Lower leg skin (tissue), 4 donors: ENCODE measurements at places on chromosomes 1 and 21.

GRCh38 chr1:108114033-108114599 is 86.0 kb downstream of the SLC25A24 start:
- no peak for DNase-seq

DNA sequence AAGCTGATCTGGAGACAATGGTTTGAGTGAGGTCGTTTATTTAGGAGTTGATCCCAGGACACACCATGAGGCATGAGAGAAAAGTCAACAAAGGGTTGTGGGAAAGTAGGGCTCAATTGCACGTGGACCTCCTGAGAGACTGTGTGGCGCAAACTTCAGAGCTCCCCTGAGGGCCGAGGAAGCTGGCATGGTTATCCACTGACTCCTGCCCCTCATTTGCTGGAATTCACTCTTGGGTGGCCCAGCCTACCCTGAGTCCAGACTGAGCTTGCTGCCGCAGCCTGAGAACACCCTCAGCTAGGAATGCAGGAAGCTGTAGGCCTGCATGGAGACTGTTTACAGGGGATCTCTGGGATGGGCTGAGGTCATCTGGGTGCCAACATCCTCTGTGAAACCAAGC is 301.0 kb downstream of the RWDD3 start:
- DNase-seq = no peak

DNA sequence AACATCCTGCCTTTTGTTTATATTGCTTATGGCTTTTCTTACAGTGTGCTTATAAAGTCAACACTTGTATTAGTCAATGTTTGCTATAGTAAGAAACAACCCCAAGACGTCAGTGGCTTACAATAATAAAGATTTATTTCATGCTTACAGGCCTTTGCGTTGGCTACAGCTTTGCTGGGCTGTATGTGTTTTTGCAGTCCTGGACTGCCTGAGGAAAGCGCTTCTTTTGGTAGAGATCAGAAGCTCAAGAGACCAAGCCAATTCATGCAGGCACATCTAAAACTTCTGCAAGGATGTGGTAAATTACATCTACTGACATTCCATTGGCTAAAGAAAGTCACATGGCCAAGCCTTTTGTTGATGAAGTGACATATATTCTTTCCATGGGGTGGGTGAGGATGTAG is 17.5 kb upstream of the PRKAA2 start:
- DNase-seq = no peak

GRCh38 chr1:58839147-58839795 is 55.4 kb upstream of the JUN start:
- DNase-seq = no peak

GRCh38 chr1:56948403-56949023 is 17.3 kb downstream of the C8B start:
- DNase-seq = no peak

DNA sequence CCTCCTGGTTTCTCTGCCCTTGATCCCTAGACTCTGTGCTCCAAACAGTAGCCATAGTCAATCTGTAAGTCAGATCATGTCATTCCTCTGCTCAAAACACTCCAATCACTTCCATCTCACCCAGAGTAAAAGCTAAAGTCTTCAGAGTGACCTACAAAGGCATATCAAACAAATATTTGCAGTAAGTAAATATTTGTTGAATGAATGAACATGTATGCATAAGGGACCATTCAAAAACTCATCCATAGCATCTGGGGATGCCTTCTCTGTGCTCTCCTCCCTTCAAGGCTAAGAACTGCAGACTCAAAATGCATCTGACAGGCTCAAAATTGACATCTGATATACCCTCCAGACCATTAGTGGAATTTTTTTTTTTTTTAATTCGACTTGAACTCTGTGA is 18.1 kb upstream of the AK5 start:
- no peak for DNase-seq

DNA sequence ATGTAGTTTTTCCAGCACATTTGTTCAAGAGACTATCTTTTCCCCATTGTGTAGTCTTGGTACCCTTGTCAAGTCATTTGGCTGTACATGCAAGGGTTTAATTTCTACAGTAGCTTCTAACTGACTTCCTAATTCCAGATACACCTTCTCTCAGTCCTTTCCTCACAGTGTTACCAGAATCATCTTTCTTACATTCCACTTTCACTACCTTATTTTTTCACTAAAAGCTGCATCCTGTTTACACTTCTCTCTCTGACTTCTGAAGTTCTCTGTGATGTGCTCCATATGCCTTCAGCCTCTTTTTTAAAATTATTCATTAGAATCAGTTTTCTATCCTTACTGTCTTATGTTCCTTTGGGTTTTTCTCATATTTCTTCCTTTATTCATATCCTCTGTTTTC is 57.1 kb upstream of the RWDD3 start:
- DNase-seq = no peak

DNA sequence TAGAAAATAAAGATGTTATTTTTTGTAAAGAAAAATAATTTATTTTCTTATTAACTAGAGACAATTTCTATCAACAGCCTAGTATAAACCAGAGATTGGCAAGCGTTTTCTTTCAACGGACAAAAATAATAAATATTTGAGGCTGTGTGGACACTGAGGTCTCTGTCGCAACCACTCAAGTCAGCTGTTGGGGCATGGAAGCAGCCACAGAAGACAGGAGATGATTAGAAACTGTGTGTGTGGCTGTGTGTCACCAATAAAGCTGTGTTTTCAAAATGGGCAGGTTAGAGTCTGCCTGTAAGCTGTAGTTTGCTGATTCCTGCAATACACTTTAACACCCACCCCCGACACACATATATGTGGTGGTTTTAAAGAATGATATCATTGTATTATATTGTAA is 200.6 kb upstream of the HMCN1 start:
- no peak for DNase-seq

DNA sequence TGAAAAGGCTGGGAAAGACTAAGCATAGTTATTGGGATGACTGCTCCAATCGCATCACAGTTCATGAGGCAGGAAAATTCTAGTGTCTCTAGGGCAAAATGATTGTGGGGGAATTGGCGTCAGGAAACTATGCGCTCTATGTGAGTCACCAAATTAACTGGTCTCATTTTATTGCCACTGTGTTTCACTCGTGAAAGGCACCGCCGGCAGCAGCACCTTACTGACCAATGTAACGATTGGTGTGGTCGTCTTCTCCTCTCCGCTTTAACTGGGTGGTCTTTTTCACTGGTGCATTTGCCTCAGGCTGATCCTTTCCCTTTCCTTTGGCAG is 83.5 kb downstream of the SPAG17 start:
- DNase-seq = no peak

DNA sequence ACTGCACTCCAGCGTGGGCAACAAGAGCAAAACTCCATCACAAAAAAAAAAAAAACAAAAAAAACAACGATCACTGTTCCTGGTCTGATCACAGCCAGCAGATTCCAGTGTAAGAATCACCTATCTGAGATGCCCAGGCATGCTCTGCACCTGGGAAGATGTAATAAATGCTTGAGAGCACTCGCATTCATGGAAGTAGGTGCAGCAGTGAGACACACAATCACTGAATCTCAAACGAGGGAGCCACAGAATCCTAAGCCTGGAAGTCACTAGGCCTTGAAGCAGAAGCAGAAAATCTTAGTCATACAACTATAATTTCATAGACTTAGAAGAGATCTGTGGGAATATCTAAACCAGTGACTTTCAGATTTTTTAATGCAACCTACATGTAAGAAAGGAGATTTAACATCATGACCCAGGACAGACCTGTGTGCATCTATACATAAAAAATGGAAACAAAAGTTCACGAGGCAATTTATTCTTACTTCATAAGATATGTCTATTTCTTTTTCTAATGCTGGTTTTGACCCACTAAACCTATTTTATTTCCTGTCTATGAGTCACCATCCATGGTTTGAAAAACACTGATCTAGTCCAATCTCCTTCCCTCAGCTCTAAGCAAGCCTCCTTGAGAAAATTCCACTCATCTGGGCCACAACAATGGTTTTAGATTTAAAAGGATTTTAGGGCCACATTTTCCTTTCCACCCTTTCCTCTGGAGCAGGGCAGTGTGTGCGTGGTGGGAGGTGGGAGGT is 30.4 kb downstream of the RIMS3 start:
- DNase-seq = no peak

GRCh38 chr1:194277927-194278326 is 1091.5 kb upstream of the B3GALT2 start:
- DNase-seq = no peak

- DNase-seq = no peak
These were observed 29.1 kb upstream of the F13B start for GRCh38 chr1:197096137-197096536.

- peak; percentile 98 for DNase-seq
These were observed 40.1 kb downstream of the ELK4 start for GRCh38 chr1:205591522-205592351.

- DNase-seq = no peak
These were observed 278.6 kb upstream of the LYPLAL1 start for GRCh38 chr1:218895064-218895587.

DNA sequence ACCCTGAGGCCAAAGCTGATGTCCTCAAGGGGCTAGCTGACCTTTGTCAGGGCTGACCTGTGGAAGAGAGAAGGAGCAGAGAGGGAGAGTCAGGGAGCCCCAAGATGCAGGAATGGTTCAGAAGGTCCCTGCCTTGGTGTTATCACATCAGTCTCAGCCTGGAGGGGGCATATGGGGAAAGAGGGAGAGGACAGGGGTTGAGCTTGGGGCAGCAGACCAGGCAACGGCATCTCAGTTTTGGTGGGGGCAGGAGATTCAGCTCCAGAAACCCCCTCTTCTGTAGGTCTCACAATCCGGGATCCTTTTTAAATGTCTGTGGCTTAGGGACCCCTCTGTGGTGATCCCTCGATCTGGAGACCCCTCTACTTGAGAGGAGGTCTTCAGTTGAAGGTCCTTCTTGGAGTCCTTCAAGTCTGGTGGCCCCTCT is 815 bp downstream of the S100A13 start:
- no peak for DNase-seq

GRCh38 chr1:110976089-110976488 is 12.4 kb upstream of the LRIF1 start:
- no peak for DNase-seq

GRCh38 chr1:94723894-94724293 is 96.3 kb upstream of the SLC44A3 start:
- DNase-seq = no peak

DNA sequence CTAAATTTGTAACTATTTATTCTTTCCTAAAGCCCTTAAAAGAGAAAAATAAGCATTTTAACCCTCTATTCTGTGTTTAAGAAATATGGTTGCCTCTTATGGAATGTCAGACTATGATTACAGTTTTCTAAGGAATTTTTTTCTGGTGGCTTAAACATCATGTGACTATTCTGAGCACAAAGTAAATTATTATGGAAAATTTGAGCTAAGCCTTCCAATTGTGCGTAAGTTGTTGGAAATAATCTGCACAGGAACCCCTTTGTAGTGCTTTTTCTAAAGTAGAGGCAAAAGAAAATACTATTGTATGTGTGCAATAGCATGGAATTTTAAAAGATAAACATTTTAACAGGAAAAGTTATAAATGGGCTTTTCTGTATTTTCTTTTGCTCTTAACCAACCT is 254.8 kb downstream of the PBX1 start:
- DNase-seq = no peak

DNA sequence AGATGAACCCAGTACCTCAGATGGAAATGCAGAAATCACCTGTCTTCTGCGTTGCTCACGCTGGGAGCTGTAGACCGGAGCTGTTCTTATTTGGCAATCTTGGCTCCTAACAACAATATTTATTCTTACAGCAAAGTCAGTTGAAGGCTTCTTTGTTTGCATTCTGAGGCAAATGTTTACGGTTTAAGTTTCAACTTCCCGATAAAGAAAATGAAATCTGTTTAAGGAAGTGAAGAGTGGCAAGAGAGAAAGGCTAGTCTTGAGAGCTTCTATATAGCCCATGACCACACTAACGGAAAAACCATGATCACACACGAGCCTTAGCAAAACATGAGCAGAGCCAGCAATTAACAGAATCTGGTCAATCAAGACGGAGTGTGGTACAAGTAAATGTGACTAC is 122.6 kb upstream of the ZNHIT6 start:
- DNase-seq = no peak

- no peak for DNase-seq
These were observed 15.2 kb downstream of the OPTC start for GRCh38 chr1:203509135-203509534.

- DNase-seq = peak; percentile 33
These were observed 46.4 kb upstream of the SLC22A15 start for GRCh38 chr1:115929881-115930280.

DNA sequence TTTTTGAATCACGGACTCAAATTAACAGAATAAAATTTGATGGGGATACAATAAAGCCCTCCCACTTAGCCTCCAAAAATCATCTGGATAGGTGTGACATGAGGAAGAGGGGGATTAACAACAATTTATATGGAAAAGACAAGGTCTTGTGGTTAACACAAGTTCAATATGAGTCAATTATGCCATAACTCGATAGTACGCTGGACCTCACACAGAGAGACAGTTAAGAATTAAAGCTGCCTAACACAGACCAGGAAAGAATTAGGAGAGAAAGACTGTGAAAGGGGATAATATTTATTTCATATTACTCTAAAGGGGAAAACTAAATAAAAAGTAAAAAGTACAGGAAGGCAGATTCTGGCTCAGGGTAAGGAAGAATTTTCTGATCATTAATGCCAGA is 243.7 kb upstream of the LYPLAL1 start:
- DNase-seq = no peak

DNA sequence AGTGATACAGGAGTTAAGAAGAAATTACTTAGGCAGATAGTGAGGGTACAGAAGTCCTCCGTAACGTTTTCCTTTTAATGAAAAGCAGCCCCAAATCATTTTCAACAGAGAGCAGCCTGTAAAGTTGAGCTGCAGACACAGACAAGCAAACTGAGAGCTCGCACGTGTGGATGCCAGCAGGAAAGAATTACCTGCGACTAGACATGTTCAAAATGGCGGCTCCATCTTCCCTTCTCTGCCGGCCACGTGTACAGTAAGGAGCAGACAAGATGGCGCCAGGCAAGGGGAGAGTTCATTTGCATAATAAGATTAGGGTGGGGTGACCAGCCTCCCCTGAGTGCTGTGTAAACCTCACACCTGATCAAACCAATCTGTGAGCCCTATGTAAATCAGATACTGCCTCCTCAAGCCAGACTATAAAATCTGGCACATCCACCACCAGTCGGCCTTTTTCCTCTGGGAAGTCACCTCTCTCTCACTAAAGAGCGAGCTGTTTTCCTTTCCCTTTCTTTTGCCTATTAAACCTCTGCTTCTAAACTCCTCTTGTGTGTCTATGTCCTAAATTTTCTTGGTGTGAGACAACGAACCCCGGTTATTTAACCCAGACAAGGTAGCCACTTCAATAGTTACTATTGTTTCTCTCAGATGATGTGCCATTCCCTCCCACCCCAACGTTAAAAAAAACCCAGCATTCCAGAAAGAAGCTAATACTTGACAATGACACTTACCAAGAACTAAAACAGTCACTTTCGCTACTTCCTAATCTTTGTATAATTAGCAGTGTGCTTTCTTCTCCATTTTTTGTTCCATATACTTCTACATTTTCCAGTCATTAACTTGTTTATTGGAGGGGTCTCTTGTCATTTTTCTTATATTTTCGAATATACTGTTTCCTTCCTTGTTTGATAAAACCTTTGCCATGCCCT is 27.4 kb downstream of the DUSP10 start:
- no peak for DNase-seq

DNA sequence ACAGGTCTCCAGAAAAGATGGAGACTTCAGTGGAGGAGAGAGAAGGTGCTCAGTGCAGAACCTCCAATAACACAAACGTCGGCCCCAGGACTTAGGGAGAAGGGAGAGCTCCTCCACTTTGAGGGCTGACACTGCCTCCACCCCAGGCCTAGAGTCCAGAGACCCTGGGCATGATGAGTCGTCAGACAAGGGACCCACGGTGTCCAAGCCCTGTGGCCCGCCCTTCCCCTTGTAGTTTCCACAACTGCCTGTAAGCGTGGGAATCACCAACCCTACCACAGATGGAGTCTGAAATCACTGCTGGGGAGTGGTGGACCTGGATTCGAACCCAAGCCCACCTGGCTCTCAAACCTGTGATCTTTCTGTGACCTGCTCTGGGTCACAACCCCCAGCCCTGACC is 281.1 kb downstream of the NPHP4 start:
- DNase-seq = no peak
